ENCODE measurements at places on chromosomes 7 and 10. TPM values are rescaled to one million over a fixed set of nuclear protein-coding genes. Genes with fewer than 3 reads are reported as not detected.

HMX2 gene
- total RNA-seq, result not detected

SPRN gene
- total RNA-seq, result 0.74 TPM

SYNPO2L gene
- 0.79 TPM for total RNA-seq

LRRC4 gene
- 3.2 TPM for total RNA-seq

ZNF485 gene
- 5.2 TPM for total RNA-seq

AGR2 gene
- total RNA-seq, result 88.3 TPM

NOS3 gene
- 6.0 TPM for total RNA-seq

GRCh38 chr10:124536496-124537050 is 75.0 kb downstream of the LHPP start:
- DNase-seq, result no peak

DNA sequence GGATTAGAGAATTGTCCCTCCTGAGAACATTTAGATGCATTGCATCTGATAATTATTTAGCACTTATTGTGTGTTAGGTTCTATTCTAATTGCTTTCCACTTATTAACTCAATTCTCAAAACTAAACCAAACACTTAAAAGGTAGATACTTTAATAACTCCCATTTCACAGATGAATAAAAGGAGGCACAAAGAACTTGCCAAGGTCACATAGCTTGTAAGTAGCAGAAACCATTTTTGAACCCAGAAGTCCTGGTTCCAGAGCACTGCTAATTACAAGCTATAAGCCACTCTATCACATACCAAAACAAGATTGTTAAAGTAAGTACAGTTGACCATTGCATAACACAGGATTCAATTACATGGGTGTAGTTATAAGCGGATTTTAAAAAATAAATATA is 164.9 kb downstream of the CPED1 start:
- DNase-seq, result no peak

DNA sequence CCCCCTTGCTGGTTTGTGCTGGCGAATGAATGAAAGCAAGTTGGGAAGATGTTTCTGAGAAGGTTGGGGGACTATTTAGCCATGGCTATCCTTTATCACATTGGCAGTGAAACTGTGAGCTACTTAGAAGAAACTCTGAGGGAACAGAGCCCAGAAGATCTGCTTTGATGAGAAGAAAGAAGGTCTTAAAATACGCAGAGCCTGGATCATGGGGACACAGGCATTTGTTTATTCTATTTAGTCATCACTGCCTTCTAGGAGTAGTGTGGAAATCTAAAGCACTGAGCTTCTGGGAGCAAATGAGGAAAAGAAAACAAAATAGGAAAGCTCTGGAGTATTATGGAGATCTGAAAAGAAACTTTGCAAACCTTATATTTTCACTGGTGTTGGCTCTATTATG is 28.5 kb downstream of the CPED1 start:
- no peak for DNase-seq

DNA sequence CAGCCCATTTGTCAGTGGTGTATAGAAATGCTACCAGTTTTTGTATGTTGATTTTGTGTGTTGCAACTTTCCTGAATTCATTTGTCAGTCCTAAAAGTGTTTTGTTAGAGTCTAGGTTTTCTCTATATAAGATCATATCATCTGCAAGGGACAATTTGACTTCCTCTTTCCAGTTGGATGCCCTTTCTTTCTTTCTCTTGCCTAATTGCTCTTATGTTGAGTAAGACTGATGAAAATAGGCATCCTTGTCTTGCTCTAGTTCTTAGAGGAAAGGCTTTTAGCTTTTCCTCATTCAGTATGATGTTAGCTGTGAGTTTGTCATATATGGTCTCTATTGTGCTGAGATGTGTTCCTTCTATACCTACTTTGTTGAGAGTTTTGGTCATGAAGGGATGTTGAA is 161.7 kb upstream of the TPK1 start:
- DNase-seq, result no peak

GRCh38 chr7:157228864-157229422 is 90.2 kb downstream of the UBE3C start:
- no peak for DNase-seq

DNA sequence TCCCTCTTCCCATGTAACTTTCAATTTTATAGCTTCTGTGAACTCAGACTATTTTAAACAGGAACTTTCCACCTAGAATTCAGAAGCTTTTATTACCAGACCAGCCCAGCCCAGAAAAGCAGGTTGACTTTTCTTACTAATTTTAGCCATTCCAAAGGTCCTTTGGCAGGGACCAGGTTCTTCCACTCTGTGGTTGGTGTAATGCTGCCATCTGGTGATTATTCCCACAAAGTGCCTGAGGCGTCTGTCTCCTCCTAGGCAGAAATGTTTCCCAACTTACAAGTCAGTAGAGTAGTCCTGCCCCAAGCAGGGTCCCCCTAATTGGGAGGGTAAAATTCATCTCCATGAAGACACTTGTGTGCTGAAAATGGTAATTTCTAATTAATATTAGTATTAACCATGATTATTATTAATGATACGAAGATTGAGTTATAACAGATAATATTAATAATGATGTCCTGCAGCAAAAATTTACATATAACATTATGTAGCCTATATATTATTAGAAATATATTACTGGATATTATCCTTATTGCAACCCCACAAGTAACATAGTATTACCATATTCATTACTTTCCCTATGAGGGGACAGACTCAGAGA is 53.0 kb upstream of the PPP1R17 start:
- DNase-seq, result peak; percentile 28

- no peak for DNase-seq
Measured at GRCh38 chr7:126937171-126937570, 315.6 kb downstream of the GRM8 start.

GRCh38 chr7:131325179-131325840 is 2.4 kb upstream of the MKLN1 start:
- DNase-seq, result no peak

GRCh38 chr10:91104193-91105041 is 116.0 kb upstream of the PCGF5 start:
- no peak for DNase-seq

- no peak for DNase-seq
Measured at GRCh38 chr7:157656195-157656769, 319.5 kb downstream of the DNAJB6 start.

DNA sequence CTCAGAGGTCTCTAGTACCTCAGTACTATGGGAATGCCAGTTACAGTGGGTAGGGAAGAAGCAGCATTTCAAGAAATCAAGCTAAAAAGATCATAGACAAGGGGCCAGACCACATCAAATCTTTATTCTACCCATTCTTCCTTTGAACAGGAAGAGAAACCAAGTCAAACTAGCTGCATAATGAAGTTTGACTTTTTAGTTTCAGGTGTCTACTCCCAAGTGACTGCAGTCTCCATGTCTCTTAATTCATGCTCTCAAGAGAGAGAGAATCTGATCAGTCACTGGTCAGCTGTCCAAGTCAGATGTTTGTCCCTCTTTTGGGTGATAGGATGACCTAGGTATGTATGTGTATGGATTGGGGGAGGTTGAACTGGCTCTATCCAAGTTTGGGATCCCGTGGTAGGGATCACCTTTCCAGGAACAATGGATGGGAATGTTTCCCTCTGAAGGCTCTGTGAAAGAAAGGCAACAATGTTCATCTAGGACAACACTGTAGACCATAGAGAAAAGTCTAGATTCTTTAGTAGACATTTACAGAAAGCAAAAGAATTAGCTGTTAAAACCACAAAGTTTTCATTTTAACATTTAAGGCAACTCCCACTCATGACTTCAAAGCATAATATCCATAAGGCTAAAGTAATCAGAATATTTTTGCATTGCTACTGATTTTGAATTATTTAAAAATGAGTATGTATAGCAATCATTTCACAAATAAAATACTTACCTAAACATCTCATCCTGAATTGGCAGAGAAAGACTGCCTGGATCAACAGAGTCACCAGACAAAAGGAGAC is 30.1 kb upstream of the PRTFDC1 start:
- no peak for DNase-seq

GRCh38 chr7:105245398-105246114 is 143.2 kb downstream of the SRPK2 start:
- no peak for DNase-seq

DNA sequence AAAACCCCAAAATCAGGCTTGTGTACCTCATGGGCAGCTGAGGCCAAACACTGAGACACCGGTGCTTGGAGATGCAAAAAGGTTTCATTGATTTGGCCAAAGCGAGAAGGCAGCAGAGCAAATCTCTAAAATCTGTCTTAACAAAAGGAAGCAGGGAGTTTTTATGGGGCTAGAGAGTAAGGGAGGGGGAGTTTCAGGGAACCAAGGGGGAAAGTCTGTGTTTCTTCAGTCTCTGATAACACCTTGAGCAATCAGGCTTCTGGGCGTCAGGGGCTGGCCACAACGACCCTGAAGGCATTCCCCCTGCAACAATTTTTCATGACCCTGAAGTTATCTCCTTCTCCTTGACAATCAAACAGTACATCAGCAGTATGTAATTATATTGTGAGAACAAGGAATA is 2.7 kb upstream of the ZNF786 start:
- no peak for DNase-seq

GRCh38 chr7:99457650-99458493 is 8.1 kb downstream of the ATP5MF start:
- no peak for DNase-seq

Measured in urinary bladder (tissue), 4 donors.